Cortex of kidney (tissue), 1 donor: ENCODE measurements at places on chromosomes 7 and 10.

DNA sequence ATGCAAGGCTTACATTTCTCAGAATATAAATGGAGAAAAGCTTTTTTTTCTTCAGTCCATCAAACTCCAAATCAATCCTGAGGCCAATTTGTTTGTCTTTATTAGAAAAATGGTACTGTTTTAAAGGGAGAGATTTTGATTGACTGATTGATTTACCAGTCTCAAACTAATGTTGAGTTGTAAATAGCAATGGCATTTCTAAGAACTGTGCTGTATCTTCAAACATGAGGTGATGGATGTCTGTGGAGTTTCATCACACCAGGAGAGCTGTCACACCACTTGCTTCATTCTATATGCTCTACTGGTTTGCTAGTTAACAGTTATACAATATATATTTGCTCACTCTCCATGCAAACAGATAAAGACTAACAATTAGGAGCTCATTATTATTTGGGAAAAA, 39.0 kb upstream of the LRRTM3 start:
- DNase-seq, result no peak

DNA sequence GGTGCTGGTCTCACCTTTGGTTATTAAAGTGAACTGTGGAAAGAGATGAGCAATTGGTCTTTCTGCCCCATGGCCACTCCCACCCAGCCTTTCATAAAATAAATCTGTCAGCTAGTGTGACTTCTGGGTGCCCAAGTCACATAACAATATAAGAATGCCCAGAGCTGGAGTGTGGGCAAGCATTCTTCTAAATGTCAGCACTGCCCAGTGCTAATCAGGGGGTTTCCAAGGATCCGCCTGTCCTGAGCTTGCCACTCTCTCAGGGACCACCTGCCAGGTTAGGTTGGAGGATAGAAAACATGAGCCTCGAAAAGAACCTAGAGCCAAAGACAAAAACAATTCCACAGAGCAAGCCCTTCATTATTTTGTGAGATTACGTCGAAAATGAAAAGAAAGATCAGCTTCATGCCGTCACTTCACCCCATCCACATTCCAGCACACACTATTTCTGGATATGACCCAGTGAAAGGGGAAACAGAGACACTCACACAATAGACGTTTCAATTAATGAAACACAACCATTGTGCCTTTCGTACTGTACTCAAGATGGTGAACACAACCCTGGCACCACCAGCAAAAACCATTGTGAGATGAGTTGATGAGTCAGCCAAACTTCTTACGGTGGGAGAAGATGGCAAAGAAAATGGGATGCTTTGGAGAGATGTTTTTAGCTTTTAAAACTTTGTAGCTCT, 30.8 kb downstream of the SCRN1 start:
- no peak for DNase-seq

GRCh38 chr7:77619314-77619713, 76.9 kb upstream of the RSBN1L start:
- DNase-seq, result no peak

GRCh38 chr10:69312528-69312927, 34.2 kb downstream of the HK1 start:
- no peak for DNase-seq

- DNase-seq, result no peak
Observed at GRCh38 chr7:90768301-90768700, 172.2 kb downstream of the CDK14 start.

DNA sequence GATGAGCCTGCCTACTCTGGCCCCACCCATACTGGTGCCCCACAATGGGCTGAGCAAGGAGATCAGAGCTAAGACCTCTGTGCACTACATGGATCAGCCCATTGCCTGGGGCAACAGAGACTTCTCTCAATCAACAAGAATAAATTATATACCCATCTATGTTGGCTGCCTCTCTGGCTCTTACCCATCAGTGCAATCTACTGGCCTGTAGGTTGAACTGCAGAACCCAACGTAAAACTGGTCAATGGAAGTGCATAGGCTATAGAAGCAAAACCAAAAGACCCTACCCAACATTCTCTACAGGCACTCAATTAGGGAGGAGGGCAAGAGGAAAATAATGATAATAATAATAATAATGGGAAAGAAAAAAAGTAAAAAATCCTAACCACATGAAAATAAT, 574.3 kb downstream of the MAGI2 start:
- no peak for DNase-seq

DNA sequence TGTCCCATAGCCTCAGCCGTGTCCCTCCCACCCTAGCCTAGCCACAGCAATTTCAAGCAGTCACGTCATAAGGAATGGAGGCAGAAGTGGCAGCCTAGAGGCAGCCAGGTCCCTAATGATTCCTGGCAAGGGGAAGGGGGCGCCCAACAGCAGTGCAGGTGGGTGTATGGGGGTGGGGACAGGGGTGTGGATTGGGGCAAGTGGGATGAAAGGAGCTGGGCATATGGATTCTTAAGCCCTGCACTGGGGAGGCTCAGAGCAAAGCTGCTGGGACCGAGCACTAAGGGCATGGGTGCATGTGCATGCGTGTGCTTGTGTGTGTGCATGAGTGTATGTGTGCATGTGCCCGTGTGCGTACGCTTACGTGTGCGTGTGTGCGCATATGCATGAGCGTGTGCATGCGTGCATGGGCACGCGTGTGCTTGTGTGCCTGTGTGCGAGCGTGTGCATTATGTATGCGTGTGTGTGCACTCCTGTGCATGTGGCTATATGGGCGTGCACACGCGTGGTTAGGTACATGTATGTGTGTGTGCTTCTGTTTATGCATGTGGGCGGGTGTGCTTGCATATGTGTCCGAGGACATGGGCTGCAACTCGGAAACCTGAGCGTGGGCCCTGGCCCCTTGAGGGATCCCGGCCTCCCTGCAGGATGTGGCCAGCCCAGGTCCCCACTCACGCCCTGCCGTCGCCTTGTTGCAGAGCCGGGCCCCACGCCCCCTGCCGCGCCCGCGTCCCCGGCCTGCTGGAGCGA, 34.1 kb downstream of the SH2B2 start:
- DNase-seq, result no peak
